ENCODE measurements at places on chromosomes 12 and 14.

DNA sequence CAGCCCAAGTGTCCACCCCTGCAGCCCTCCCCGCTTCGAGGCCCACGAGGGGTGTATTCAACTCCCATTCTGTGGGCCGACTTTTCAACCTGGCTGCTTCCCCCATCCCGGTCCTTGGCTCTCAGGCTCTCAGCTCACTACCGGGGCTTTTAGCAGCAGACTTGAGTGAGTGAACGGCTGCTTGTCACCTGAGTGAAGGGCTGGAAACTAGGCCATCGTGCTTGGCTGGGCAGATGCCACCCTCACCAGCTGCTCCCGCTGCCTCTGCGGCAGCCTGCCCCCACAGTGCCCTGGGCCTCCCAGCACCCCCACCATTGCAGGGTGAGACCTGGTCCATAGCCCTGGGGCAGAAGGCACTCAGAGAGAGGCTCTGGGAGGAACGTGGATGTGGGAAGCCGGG, 59.9 kb downstream of the SLC6A12 start:
- DNase-seq: no peak

DNA sequence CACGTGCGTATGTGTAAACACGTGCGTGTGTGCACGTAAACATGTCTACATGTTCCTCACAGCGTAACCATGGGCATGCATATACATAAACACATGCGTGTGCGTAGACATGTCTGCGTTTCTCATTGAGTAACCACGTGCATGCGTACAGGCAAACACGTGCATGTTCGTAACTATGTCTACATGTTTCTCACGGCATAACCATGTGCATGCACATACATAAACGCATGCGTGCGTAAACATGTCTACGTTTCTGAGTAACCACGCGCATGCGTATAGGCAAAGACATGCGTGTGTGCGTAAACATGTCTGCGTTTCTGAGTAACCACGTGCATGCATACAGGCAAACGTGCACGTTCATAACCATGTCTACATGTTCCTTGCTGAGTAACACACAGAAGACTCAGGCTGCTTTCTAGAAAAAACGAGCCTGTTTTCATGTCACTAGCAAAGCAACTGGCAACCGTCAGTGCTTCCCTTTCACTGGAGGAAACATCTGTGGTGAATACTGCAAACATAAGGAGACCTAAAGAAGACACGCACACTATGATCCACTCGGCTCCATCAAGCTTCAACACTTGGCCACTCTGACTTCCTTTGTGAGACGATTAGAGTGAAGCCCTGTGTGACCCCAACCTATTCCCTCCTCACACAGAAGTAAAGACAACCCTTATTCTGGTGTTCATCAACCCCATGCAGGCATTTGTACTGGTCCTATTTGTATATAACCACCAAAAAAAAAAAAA, 28.8 kb downstream of the POLE start:
- no peak for DNase-seq

DNA sequence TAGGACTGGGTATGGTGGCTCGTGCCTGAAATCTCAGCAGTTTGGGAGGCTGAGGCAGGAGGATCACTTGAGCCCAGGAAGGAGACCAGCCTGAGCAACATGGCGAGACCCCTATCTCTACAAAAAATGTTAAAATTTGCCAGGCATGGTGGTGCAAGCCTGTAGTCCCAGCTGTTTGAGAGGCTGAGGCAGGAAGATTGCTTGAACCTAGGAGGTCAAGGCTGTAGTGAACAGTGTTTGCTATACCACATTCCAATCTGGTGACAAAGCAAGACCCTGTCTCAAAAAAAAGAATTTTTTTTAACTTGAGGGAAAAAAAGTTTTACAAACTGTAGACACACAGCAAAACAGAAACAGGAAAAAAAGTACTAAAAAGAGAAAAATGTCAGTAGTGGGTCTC, 2.3 kb upstream of the MAP3K9 start:
- DNase-seq: no peak

- DNase-seq: no peak
Measured at GRCh38 chr14:103296007-103296406, 38.0 kb upstream of the EIF5 start.

DNA sequence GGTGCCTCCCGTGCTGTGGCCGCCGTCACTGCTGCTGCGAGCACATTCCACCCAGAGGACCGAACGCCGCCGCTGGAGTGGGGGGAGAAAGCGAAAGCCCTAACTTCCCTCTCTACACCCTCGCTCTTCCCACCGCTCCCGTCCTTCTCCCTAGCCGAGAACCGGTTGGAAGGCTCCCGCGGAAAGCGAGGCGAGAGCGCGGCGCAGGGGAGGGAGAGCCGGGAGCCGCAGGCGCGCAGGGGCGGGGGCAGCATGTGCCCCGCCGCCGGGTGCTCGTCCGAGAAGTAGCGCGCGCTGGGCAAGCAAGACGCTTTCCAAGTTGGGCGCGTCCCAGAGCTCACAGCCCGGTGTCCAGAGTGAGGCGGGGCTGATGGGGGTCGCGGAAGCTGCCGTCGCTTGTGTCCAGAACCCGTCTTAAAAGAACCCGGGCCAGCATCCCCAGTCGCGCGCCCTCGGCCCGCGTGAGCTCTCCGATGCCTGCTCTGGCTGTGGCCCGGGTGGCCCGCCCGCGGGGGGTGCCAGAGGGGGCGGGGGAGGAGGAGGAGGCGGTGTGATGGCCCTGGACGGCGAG, at the start of gene TRHDE:
TRHDE (plus strand) TSS at position 280 of the 571 bp plus-strand sequence; CDS start at position 554, 274 bp downstream.
- no peak for DNase-seq

DNA sequence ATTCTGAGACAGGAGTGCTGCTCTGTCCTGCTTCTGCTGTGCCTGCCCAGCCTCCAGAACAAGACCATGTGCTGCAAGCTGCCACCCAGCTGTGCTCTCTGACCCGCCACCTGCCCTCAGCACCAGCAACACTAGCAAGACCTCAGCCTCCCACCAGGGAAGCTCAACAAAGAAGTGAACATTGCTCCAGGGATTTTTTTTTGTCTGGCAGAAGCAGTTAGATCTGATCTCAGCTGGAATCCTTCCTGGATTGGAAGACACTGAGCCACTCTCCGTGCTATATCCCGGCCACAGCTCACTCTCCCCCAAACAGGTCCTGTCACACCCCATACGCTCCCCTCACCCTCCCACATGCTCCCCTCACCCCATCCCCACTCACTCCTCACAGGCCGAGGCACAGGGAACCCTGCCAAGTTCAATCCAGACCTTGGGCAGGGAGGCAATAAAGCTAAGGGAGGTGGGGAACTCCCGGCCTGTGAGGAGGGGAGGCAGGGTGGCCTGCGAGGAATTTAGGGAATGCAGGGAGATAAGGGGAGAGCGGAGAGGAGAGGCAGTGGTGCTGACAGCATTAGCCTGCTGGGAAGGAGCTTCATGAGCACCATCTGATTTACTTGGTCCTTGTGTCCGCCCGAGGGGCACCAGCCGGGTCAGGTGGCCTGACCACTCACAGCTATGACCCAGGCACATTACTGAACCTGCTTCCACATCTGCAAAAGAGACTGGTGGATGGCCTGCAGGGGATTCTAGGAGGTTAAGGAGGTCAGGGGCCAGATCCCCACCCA, 29.7 kb downstream of the CCDC85C start:
- no peak for DNase-seq

- no peak for DNase-seq
Measured at GRCh38 chr12:114320101-114320500, 85.8 kb downstream of the TBX5 start.

- no peak for DNase-seq
Measured at GRCh38 chr14:92597906-92598905, 84.6 kb downstream of the RIN3 start.

GRCh38 chr12:18139989-18140596, 50.1 kb upstream of the RERGL start:
- DNase-seq: no peak

DNA sequence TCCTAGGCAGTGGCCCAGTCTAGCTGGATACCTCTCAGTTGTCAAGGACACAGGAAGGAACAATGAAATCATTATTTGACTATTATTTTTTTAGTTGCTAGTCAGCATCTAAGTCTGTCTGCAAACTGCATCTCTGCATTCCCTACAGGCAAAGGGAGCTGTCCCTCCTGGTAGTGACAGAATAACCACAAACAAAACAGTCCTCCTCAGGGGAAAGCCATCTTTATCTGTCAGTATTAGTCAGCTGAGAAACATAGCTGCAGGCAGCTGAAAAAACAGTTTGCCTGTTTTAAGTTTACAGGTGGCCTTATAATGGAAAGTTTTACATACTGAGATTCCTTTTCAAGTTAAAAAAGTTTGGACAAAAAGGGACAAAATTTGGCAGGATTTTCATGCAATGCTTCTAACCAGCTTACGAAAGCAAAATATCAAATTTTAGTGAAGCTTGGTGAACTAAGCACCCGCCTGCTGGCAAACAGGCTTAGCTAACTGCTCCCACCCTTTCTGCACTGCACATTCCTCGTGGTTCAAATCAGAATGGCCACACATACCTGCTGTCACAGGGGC, 29.5 kb downstream of the SLC25A21 start:
- no peak for DNase-seq

- DNase-seq: no peak
Measured at GRCh38 chr12:101931498-101932326, 54.3 kb downstream of the DRAM1 start.

GRCh38 chr12:81359736-81360135, 281.9 kb downstream of the ACSS3 start:
- no peak for DNase-seq

- no peak for DNase-seq
Measured at GRCh38 chr14:100988011-100988410, 84.5 kb upstream of the RTL1 start.

DNA sequence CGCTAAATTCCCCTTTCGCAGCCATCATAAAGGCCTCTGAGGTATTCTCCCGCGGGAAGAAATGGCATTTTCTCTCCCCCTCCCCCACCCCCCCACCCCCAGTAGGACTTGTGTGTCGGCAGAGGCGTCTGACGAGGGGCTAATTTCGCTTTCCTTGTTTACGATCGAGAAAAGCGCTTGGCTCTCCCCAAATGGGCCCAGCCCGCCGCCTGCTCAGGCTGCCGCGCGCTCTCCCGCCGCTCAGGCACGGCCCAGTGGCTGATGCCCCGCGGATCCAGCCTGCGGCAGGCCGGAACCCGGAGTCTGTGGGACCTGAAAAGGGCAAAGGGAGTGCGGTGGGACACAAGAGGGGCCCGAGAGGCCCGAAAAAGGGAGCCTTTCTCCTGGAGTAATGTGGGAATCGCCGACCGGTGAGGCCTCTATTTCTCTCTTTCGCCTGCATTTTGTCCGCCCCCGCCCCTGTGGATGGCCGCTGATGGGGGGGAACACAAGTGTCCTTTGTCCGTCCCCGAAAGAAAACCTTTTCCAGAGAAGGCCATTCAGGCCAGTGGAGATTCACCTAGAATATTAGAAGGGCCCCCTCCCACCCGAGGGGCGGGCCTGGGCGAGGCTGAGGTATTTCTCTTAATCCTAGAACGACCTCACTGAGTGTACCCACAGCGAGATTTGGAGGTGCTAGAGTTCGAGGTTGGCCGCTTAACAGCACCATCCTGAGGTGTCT, 9.0 kb upstream of the HOXC6 start:
- DNase-seq: no peak

- no peak for DNase-seq
Measured at GRCh38 chr14:106619606-106620005, 1093.2 kb downstream of the TMEM121 start.

- no peak for DNase-seq
Measured at GRCh38 chr12:109968032-109968420, 28.1 kb downstream of the GIT2 start.

DNA sequence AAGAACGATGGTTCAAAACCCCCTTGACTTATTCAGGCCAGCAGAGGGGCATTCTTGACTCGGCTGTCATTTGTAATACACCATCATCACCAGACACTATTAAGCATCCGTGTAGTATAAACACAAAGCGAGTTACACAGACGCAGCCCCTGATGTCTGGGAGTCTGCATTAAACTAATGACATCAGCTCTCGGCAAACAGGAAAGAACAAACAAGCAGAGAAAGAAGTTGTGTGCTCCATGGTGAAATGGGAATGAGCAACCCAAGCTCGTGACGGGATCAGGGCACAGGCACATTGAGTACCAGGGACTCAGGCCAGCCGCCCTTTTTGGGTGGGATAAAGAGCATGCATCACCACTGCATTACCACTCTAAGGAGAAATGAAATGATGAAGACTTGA, 460.1 kb downstream of the MED13L start:
- no peak for DNase-seq

- no peak for DNase-seq
Measured at GRCh38 chr12:51240971-51241370, 2.3 kb downstream of the DAZAP2 start.

DNA sequence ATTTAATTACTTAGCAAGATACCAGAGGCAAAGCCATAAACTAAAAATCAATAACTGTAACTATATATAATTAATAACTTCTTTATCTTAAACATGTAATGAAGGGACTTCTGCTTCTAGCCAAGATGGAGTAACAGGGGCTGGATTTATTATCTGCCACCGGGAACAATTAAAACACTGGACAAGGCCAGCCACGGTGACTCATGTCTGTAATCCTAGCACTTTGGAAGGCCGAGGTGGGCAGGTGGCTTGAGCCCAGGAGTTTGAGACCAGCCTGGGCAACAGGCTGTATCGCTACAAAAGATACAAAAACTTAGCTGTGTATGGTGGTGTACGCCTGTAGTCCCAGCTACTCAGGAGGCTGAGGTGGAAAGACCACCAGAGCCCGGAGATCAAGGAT, 113.6 kb downstream of the TAOK3 start:
- no peak for DNase-seq

DNA sequence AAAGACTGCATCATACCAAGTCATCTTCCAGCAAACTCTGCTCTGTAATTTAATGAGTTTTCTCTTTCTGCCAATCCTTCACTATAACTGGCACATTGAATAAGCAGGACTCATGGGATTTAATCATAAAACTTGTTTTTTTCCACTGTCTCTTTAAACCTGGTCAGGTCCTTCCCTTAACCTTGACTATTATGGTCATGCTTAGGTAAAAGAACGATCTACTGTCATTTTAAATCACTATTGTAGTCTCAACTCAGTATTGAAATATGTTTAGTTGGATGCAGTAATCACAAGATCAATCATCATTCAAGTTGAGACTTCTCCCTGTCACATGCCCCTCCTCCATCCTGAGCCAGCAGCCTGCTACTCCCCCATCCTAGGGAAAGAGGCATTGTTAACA, 56.1 kb downstream of the SLC35F4 start:
- DNase-seq: no peak

GRCh38 chr12:105358789-105359188, 28.3 kb downstream of the C12orf75 start:
- DNase-seq: no peak

GRCh38 chr12:48216785-48217184, 13.7 kb upstream of the OR10AD1 start:
- no peak for DNase-seq

DNA sequence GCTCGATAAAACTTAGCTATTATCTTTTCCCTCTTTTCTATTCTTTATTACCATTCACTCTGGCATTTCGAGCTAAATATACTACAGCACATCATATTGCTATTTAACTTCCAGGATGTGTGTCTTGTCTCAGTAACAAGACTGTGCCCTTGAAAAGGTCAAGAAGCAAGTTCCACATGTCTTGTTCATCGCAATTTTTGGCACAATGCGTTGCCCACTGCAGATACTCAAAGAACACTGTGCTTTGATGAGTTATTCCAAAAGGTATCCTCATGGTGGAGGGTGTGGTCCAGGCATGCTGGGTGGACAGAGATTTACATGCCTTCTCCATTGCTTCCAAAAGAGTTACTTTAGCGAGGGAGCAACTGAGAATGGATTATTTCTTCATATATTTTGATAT, 6.6 kb downstream of the E2F7 start:
- no peak for DNase-seq
